ENCODE measurements at places on chromosomes 7 and 10. TPM values are rescaled to one million over a fixed set of nuclear protein-coding genes. Genes with fewer than 3 reads are reported as not detected.

DNA sequence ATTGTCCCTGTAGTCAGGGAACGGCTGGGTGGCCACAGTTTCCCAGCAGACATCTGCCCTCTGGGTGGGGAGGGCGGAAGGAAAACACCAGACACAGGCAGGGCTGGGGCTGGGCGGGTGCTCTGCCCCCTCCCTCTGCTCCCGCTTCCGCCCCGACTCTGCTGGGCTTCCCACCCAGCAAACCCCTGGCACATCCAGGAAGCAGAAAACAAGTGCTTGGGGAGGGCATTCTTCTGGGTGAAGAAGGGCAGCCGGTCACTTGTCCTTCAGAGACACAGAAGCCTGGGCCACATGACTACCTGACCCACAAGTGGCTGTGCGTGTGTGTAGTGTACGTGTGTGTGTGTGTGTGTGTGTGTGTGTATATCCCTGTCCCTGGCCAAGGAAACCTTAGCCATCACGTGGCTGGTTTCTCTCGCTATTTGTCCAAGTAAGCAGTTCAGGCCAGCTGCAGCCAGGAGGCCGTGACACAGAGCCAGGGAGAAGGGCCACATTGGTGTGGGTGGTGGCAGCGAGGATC is 77.9 kb downstream of the ZMIZ1 start:
- peak; percentile 93 for DNase-seq
- no peaks in the 10 kb centered on the region for H3K27me3 ChIP-seq
- H3K4me1 ChIP-seq = peaks cover 90% of the 10 kb centered on the region
- peaks cover 9% of the 10 kb centered on the region for H3K36me3 ChIP-seq
- H3K4me3 ChIP-seq = no peak overlapping the region
- H3K27ac ChIP-seq = peak overlapping the region; percentile 88

DNA sequence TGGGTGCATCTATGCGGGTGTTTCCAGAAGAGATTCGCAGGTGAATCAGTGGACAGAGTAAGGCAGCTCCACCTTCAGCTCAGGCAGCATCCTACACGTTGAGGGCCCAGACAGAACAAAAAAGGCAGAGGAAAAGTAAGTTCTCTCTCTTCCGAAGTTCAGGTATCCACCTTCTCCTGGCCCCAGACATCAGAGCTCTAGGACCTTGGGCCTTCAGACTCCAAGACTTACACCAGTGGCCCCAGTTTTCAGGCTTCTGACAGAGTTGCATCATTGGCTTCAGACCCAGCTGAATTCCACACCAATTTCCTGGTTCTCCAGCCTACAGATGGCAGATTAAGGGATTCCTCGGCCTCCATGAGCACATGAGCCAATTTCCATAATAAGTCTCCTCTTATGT is 102.2 kb upstream of the GPR26 start:
- no peaks in the 10 kb centered on the region for H3K27me3 ChIP-seq
- H3K36me3 ChIP-seq = no peaks in the 10 kb centered on the region
- H3K4me3 ChIP-seq = no peak overlapping the region

DNA sequence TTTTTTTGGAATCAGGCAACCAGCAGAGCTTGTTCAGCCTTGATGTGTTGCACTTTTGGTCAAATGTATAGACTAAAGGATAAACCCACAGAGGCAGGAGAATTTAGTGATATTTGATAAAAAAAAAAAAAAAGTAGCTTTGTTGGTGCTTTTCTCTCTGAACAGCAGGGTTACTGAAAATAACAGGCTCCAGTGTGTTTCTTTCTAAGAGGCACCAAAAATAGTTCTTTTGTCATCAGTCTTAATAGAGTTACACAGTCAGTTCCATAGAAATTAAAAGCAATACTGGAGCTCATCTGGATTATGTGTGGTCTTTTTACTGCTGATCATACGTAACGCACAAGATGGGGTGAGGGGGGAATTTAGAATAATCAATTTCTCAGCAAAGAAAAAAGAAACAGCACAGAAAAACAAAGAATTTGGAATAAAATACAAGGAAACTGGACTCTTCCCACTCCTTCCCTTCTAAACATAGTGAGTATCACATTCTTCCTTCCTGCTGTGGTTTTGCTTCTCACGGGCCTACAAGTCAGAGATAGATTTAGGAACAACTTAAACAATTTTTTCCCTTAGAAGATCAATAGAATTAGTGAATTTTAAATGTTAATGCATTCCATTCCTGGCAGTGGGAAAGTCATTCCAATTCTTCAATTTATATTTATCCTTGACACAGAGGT is 178.8 kb upstream of the AKR1E2 start:
- no peaks in the 10 kb centered on the region for H3K27me3 ChIP-seq
- DNase-seq = no peak
- no peak overlapping the region for H3K27ac ChIP-seq
- no peak overlapping the region for H3K4me3 ChIP-seq
- H3K36me3 ChIP-seq = no peaks in the 10 kb centered on the region
- no peaks in the 10 kb centered on the region for H3K4me1 ChIP-seq

- H3K4me1 ChIP-seq = no peaks in the 10 kb centered on the region
- DNase-seq = no peak
- no peaks in the 10 kb centered on the region for H3K27me3 ChIP-seq
- H3K36me3 ChIP-seq = peaks cover 39% of the 10 kb centered on the region
- H3K4me3 ChIP-seq = no peak overlapping the region
These were observed 16.8 kb upstream of the GPR15LG start for GRCh38 chr10:84156768-84157167.

DNA sequence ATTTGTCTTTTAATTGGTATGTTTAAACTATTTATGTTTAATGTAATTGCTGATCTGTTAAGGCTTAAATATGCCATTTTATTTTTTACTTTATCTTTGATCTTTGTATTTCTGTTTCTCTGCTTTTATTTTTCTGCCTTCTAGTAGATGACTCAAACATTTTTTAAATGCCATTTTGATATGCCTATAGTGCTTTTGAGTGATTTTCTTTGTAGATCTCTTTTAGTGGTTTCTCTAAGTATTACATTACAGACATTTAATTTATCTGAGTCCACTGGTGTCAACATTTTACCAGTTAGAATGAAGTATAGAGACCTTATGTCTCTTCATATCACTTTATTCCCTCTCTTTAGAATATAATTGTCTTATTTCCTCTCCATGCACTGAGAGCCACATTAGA is 32.7 kb downstream of the IL6 start:
- H3K27ac ChIP-seq = no peak overlapping the region
- H3K27me3 ChIP-seq = no peaks in the 10 kb centered on the region
- H3K4me3 ChIP-seq = no peak overlapping the region
- H3K36me3 ChIP-seq = no peaks in the 10 kb centered on the region

DNA sequence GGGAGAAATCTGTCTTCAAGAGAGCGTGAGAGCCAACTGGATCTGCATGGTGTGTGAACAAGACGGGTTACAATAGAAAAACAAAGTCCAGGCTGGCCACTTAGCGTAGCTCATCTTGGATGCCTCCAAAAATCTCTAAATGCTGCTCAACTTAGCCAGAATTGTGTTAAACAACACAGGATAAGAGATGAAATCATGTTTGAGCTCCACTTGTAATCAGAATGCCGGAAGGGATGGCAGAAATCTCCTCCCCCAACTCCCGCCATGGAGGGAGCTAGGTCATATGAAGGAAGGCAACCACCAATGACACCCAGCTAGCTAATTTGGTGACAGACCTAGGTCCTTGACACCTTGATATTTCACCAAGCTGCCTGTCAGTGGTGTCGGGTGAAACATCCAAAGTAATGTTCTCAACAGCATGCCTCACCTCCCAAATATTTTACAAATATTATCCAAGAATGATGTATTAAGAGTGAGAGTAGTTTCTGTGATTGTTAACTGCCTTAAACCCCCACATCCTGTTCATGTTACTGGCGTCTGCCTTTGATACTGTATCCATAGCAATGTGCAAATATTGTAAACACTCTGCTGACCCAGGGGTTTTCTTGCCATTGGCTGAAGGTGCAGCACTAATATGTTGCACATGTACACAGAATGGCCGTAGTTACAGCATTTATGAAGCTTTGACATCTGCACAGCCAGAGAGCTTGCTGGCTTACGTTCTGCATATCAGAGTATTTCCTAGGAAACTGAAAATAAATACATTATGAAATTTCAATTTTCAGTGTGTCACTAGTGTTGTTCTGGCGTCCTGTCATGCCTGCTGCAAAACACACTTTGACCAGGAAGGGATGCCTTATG is 25.8 kb downstream of the TMEM254 start:
- no peaks in the 10 kb centered on the region for H3K4me1 ChIP-seq
- no peak for DNase-seq
- no peaks in the 10 kb centered on the region for H3K27me3 ChIP-seq
- H3K36me3 ChIP-seq = no peaks in the 10 kb centered on the region
- H3K27ac ChIP-seq = peak overlapping the region; percentile 42

- H3K27me3 ChIP-seq = no peaks in the 10 kb centered on the region
- no peak overlapping the region for H3K27ac ChIP-seq
- no peaks in the 10 kb centered on the region for H3K4me1 ChIP-seq
- DNase-seq = no peak
These were observed 34.5 kb downstream of the CHN2 start for GRCh38 chr7:29229066-29229465.

The ARMC3 gene
- total RNA-seq = not detected

DNA sequence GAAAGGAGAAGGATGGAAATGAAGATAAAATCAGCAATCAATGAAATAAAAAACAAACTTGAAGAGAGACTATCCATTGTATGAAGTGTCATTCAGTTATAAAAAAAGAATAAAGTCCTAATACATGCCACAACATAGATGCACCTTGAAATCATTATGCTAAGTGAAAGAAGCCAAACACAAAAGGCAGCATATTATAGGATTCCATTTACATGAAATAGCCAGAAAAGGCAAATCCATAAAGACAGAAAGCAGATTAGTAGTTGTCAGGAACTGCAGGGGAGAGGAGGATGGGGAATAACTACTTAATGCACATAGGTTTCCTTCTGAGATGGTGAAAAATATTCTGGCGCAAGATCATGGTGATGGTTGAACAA is 6.6 kb upstream of the PON1 start:
- no peaks in the 10 kb centered on the region for H3K36me3 ChIP-seq
- H3K4me3 ChIP-seq = peak overlapping the region; percentile 20
- DNase-seq = no peak
- no peak overlapping the region for H3K27ac ChIP-seq
- H3K4me1 ChIP-seq = peaks cover 5% of the 10 kb centered on the region

GRCh38 chr10:102731222-102731800 is 12.4 kb upstream of the WBP1L start:
- H3K36me3 ChIP-seq = no peaks in the 10 kb centered on the region
- H3K4me1 ChIP-seq = no peaks in the 10 kb centered on the region
- no peaks in the 10 kb centered on the region for H3K27me3 ChIP-seq
- H3K4me3 ChIP-seq = no peak overlapping the region

DNA sequence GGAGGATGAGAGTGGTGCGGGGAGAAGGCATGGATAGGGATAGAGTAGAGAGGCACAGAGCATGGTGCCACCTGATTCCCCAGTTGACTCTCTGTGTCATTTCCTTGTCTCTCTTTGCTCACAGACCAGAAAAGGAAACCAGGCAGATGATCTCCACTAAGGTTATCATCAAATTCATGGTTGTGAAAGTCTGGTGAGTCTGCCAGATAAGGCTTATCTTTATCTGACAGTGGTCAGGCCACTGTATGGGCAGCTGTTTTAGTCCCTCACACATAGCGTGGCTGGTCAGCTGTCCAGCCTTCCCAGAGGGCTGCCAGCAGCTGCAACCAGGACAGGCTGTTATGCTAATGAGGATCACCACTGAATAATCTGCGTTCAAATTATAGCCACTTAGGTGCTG is 99.0 kb downstream of the ADRA2A start:
- H3K4me3 ChIP-seq = no peak overlapping the region
- no peak for DNase-seq
- no peaks in the 10 kb centered on the region for H3K4me1 ChIP-seq
- no peak overlapping the region for H3K27ac ChIP-seq

DNA sequence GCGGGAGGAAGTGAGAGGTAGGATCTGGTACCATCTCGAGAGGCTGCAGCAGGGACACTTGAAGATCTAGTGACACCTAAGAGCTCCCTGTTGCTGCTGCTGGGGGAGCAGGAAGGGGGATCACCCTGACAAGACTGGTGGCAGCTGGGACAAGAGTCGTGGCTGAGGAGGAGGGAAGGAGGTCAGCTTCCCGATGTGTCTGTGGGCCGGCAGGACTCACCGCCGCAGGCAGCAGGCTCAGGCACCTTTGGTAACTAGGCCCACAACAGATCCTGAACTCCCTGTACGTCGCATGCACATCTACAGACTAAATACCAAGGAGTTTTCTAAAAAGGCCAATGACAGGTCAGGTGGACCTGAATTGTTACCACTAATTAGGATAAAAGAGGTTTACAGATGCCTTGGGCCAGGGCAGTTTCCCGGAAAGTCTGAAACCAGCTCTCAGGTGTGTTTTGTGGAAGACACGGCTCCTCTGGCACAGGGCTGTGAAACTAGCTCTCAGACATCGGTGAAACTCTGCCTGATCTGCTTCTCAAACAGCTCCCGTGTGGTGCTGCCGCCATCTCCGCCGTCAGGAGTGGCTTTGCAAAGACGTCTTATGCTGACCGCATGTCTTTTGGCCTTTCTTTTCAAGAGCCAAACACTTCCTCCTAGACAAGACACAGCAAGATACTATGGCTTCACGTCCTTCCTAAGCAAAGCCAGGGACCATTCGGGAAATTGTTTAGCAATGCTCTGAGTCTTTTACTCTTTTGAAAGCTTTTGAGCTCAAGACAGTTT is 609.7 kb downstream of the PTPRN2 start:
- H3K36me3 ChIP-seq = no peaks in the 10 kb centered on the region
- no peak overlapping the region for H3K4me3 ChIP-seq
- H3K27me3 ChIP-seq = peaks cover 4% of the 10 kb centered on the region
- H3K4me1 ChIP-seq = no peaks in the 10 kb centered on the region
- H3K27ac ChIP-seq = no peak overlapping the region

- H3K4me1 ChIP-seq = peaks cover 31% of the 10 kb centered on the region
- no peak overlapping the region for H3K4me3 ChIP-seq
- no peak overlapping the region for H3K27ac ChIP-seq
- no peak for DNase-seq
These were observed 11.4 kb downstream of the JCAD start for GRCh38 chr10:30047924-30048531.

GRCh38 chr7:90216771-90217170 is 5.2 kb downstream of the STEAP2 start:
- DNase-seq = no peak
- H3K4me3 ChIP-seq = no peak overlapping the region
- H3K4me1 ChIP-seq = peaks cover 12% of the 10 kb centered on the region
- no peaks in the 10 kb centered on the region for H3K27me3 ChIP-seq
- no peak overlapping the region for H3K27ac ChIP-seq
- no peaks in the 10 kb centered on the region for H3K36me3 ChIP-seq

The TFPI2 gene
- total RNA-seq = 3.6 TPM

DNA sequence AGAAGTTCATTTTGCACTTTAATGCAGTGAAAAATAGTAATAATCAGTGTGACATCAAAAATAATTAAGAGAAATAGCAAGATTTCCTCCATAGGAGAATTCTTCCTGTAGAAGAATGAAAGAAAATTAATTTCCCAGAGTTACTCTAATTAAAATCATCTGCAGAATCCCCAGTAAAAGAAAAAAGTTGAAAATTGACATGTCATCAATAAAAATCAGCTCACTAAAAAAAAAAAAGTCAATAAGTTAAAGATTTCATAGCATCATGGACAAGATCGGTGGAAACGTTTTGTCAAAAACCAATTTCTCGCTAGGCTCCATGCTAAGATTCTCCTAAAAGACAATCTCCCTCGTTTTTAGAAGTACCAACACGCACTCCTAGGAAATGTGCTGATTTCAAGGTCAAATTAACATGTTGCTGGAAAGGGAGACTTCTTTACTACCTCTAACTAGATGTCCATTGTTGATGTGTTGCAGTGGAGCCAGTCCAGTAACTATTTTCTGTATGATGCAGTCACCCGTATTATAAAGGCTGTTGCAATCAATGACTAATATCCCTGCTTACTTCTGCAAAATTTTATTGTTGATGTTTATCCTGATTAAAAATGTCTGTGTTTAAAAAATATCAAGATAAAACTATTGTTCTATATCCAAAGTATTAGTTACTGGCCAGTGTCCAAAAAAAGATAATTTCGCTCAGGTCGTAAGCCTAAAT is 591.9 kb upstream of the MGMT start:
- H3K27me3 ChIP-seq = no peaks in the 10 kb centered on the region
- no peaks in the 10 kb centered on the region for H3K4me1 ChIP-seq
- no peak for DNase-seq
- H3K36me3 ChIP-seq = no peaks in the 10 kb centered on the region

Data from sigmoid colon (tissue), 7 donors.